ENCODE measurements at places on chromosomes 12 and 14.

DNA sequence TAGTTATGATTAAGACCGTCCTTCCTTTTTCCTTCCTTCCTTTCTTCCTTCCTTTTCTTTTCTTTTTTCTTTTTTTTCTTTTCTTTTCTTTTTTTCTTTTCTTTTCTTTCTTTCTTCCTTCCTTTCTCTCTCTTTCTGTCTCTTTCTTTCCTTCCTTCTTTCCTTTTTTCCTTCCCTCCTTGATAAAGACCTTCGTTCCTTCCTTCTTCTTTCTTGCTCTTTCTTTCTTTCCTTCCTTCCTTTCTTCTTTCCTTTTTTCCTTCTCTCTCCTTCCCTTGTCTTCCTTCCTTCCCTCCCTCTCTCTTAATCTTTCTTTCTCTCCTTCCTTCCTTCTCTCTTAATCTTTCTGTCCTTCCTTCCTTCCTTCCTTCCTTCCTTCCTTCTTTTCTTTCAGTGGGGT is 130.9 kb downstream of the PAPOLA start:
- no peak for DNase-seq

DNA sequence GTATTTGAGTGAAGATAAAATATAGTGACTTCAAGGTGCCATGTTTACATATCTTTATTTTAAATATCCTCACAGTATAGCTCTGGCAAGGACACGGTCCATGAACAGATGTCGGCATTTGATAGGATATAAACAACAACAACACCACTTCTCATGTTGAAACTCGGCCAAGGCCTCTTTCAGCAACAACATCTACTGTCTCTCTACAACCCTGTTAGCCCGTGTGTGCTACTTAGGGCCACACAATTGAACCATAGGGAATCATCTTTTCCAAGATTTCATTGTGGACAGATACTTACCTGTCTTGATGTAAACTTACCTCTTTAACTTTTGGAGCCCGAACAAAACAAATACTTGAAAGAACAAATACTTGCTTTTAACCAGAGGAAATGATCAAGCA is 168.7 kb upstream of the SSTR1 start:
- DNase-seq: no peak

- no peak for DNase-seq
These were observed 51.4 kb downstream of the A2M start for GRCh38 chr12:9064201-9064814.

GRCh38 chr12:46959502-46959901 is 119.9 kb upstream of the PCED1B start:
- DNase-seq: no peak

GRCh38 chr12:79521576-79521975 is 169.2 kb downstream of the PAWR start:
- DNase-seq: no peak

- DNase-seq: no peak
These were observed 32.4 kb upstream of the CD69 start for GRCh38 chr12:9792961-9793617.

GRCh38 chr12:32522331-32523221 is 123.2 kb downstream of the FGD4 start:
- DNase-seq: no peak

DNA sequence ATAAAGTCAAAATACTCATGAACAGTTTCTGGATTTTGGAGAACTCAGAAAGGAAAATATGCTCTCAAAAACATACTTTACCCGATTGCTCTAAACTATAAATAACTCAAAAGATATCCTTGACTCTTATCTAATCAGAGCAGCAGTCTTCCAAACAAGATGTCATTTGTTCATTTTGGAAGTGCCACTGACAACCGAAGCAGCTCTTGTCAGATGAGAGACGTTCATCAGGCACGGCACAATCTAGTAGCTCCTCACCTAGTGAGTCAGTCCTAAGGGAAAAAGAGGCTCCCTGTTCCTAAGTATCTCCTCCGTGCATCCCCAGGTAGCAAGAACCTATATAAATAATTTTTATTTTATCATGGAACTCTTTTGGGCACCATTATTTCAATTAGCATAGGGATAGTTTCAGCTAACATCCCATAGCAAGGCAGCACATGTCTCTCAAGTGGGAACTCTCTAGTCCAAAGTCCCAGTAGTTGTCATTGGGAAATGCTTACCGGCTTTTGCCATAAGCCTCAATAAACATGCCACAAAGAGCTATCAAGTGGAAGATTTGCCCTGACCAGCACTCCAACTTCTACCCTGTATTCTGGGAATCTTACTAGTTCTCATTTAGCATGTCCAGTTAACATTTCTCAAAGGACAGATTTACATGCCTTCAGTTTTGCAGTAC is 14.1 kb upstream of the TMEM263 start:
- no peak for DNase-seq

GRCh38 chr12:89351489-89352241 is 636 bp downstream of the DUSP6 start:
- DNase-seq: no peak

DNA sequence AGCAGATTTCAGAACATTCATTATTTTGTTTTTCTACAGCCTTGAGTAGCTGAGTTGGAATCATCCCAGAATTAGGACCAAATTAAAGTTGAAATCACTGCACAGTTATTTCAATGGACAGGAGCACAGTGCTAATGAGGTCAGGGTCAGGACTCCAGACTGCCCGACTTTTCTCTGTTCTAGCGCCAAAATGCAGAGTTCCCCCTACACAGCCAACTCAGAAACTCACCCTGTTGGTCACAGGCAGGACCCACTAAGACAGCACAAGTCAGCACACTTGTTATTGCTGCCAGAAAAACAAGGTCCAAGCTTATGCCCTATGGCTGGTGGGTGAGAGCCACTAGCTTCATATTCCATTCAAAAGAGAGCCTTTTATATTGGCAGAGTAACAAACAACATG is 198.1 kb upstream of the KRR1 start:
- no peak for DNase-seq

- no peak for DNase-seq
These were observed 805 bp upstream of the CRACR2A start for GRCh38 chr12:3753544-3754284.

GRCh38 chr12:96143392-96143791 is 50.8 kb upstream of the ELK3 start:
- DNase-seq: no peak

- DNase-seq: no peak
These were observed 9.9 kb upstream of the GOLGA3 start for GRCh38 chr12:132838410-132839080.

GRCh38 chr12:52778833-52779232 is 1.7 kb upstream of the KRT76 start:
- no peak for DNase-seq

GRCh38 chr12:67909091-67909531 is 80.1 kb upstream of the IFNG-AS1 start:
- no peak for DNase-seq

GRCh38 chr14:104223101-104224041 is 85.0 kb downstream of the KIF26A start:
- no peak for DNase-seq

- peak; percentile 81 for DNase-seq
These were observed 11.0 kb downstream of the CBLN3 start for GRCh38 chr14:24418492-24418873.

DNA sequence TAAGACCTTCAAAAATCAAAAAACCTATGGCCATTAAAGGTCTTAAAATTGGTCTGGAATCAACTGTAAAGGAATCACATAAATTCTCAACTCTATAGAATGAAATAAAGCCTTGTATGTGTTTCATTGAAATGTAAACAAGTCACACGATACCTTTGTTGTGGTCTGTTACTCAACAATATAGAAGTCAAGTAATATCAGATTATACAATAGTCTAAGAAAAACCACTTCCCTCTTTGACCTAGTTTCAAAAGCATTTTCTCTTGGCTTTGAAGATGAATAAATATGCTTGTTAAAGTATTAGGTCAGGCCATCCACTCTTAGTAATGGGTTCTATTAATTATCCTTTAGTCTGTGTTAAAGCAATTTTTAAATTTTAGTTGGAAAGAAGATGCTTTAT is 79.8 kb upstream of the DIO2 start:
- DNase-seq: no peak

DNA sequence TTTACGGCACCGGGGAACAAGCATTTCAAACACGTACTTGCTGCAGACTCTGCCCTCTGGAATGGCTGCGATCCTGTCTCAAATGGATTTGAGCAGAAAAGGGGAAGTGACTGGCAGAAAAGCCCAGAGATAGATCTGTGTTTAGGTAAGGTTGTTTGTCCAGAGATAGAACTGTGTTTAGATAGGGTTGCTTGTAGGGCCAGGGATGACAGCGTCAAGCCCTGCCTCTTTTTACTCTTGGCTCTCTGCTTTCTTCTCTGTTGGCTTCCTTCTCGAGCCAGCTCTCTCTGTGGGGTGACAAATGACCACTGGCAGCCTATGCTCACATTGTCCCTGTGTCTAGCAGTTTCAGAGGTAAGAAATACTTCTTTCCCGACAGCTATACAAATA is 11.4 kb downstream of the DGLUCY start:
- DNase-seq: no peak

DNA sequence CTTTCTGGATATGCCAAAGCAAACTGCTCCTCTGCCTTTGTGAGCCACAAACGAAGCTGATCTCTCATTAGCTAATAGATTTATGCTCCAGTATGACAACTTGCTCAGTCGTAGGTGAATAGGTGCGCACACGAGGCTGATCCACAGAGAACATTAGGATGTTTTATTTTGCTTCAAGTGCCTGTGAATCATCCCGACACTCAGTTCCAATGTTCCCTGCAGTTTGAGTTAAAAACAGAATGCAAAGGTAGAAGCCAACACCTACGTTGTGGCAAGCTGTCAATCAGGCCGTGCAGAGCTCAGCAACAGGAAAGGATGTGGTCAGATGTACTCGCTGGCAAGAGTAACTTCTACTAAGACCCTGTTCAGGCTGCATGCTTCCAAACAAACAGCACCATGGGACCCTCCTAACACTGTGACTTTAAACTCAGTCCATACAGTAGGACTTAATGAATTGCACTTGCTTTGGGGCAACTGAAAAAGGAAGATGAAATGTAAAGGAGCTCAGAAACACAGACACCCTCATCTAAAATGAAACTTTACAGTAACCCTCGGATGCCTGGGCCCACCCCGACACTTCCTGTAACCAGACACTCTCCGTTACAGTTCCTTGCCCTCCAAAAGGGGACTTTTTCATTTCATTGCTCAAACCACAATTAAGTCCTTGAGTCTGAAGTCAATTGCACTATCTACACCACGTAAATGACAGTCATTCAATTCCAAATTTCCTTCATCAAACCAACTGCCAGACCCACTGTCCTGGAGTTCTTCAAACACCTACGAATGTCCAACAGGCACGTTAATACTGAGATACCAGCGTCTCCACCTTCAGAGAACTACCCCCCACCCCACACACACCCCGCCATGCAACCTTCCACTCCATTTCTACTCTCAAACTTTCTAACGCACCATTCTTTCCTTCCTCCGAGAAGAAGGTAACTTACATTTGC is 1.6 kb downstream of the CCDC88C start:
- no peak for DNase-seq

DNA sequence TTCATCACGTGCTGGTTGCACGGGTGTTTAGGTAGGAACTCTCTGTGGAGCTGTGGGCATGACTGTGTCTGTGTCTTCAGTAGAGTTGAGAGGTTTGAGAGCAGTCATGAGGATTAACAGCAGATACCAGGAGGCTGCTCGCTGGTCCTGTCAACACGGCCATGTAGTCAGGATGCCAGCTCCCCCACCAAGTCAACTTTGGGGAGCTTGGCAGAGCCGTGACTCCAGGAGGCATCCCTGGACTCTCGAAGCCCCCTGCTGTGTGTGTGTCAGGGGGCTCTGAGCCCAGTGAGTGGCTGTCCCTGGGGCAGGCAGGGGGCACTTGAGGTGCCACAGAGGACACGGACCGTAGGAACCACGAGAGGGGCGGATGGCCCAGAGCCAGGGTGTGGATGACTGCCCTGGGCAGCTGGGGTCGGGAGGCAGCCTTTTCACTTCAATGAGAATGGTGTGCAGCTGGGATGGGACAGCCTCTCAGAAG is 7.2 kb upstream of the GPR132 start:
- no peak for DNase-seq

DNA sequence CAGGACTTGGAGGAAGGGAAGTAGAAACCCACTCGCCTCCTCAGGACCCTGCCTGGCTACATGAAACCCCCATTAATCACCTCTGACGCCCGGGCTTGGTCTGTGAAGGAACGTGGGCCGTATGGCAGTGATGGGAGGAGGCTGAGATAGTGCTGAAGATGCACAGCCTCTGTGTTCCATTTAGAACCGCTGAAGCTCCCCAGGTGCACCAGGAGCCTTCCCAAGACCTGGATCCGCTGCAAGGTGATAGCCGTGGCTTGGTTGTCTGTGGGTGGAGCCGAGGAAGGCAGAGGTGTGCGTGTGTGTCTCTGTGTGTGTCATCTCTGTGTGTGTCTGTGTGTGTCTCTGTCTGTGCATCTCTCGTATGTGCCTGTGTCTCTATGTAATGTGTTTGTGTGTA is 293.1 kb downstream of the CACNA1C start:
- no peak for DNase-seq

- no peak for DNase-seq
These were observed 48.0 kb upstream of the C14orf180 start for GRCh38 chr14:104531421-104532190.

- no peak for DNase-seq
These were observed 10.2 kb upstream of the FOXG1 start for GRCh38 chr14:28756269-28756883.

DNA sequence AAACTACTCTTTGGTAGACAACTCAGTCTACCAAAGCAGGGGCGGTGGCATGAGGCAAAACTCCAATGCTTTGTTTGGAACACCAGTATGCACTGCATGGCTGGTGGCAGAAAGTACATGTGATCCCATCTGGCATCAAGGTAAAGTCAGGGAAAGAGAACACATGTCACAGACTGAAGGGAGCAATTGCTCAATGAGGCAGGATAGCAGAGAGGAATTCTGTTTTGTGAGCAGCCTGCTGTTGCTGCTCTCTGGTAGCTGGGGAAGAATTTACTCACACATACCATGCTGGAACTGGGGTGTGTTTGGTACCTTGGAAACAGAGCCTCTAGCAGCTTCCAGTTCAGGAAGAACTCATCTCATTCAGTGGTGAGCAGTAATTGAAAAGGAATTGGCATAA is 84.8 kb downstream of the HELB start:
- DNase-seq: no peak

GRCh38 chr12:39404000-39404399 is 38.9 kb downstream of the KIF21A start:
- no peak for DNase-seq

- no peak for DNase-seq
These were observed 110.0 kb downstream of the FOXG1 start for GRCh38 chr14:28876572-28876945.

All from keratinocyte (primary cell).